NB4 (cell line): ENCODE measurements at places on chromosomes 7 and 10.
A peak's percentile ranks its signal among the peaks of the same experiment; 100 is the strongest.

DNA sequence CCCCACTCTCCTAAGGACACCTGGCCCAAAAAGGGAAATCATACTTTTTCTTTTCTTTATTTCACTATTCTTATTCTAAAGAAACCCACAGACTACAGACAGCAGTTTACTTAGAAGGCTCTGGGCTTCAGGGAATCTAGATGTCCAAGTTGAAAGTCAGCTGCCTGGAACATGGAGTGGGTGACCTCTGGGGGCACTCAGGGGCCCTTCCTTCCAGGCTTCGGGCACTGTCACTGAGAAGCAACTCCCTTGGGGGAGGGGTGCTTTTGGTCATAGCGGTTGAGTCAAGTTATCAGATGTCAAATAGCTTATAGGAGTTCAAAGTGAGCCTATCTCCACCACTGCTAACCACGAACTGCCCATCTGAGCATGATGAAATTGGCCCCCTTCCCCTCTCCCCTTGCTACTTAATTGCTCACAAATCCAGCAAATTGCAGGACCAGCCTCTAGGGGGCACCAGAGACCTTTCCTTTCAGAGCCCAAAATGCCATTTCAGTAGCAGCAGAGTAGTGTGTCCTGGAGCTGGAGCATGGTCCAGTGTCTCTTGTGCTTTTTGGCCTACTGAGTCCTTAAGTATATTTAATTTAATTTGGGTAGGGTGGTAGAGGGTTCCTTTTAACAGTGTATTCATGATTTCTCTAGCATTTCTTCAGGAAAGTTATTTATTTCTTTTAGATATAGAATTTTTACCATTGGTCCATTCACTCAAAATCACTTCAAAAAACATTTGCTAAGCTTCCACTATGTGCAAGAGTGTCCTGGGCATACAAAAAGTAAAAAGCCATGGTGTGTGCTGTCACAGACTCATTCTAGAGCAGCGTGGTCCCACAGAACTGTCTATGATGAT lies 463.8 kb downstream of the KCNMA1 start:
- peak; percentile 93 for DNase-seq

DNA sequence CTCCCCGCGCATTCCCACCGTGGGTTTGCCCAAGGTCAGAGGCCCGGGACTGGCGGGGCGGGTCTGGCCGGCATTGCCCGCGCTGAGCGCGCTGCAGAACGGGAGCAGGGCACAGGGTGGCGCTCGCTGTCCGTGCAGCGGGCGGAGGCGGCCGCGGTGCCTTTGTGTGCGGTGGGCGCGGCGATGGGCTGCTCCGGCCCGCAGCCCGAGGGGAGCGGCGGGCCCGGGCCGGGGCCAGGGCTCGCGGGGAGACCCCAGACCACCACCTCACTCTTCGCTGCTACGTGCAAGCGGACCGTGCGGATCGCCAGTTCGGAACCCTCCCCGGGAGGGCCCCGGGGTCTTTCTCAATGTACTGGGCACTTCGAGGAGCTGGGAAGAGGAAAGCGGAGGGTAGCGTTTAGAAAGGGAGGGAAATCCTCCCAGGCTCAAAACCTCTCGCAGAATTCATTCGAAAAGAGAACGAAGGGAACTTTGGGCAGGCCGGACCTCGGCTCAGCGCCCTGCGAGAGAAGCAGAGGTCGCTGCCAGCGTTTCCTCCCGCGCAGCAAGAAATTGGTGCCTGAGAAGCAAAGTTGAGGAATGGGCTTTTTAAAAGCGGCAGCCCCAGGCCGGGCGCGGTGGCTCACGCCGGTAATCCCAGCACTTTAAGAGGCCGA lies 8.5 kb downstream of the SP8 start:
- DNase-seq, result no peak

GRCh38 chr10:79004311-79004710 lies 64.5 kb upstream of the ZMIZ1 start:
- DNase-seq, result no peak

GRCh38 chr7:55275291-55276200 lies 89.6 kb upstream of the LANCL2 start:
- no peak for DNase-seq
